HFFc6 (cell line): ENCODE measurements at places on chromosomes 12 and 14. TPM values are rescaled to one million over a fixed set of nuclear protein-coding genes. Genes with fewer than 3 reads are reported as not detected.
A peak's percentile ranks its signal among the peaks of the same experiment; 100 is the strongest.

Gene KRT74
- total RNA-seq = not detected in 3 replicates

DNA sequence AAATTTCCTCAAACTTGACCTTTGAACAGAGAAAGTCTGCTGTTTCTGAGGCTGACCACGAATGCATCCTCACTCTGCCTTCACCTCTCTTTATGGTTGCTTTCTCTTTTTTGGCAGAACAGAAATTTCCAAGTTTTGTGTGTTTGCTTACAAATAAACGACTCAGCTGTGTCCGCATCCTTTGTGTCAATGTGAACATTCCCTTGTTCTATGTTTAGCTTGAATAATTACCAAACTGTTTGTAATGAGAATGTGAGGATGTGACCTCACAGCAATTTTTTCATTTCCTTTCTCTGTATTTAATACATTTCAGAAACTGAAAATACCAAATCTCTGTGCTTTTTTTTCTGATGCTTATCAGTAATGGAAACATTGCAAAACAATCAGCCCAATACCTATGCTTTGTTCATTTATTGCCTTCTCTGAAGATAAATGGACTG is 410.9 kb downstream of the EGLN3 start:
- no peak for DNase-seq

DNA sequence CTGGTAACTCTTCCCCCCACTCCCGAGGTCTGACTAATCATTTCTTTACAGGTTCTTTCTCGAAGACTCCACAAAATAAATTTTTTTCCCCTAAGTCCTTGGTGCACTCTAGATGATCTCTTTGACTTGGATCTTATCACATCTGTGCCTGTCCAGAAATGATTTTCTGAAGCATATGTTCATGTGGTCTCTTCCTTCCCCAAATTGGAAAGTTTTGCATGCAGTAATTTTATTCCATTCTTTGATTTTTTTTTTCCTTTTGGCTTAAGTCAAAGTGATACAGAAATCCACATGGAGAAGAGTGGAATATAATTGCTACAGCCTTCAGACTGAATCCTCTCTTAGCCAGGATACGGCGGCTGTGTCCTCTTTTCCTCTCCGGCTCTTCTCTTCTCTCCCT is 213.3 kb downstream of the BMP4 start:
- DNase-seq = no peak

DNA sequence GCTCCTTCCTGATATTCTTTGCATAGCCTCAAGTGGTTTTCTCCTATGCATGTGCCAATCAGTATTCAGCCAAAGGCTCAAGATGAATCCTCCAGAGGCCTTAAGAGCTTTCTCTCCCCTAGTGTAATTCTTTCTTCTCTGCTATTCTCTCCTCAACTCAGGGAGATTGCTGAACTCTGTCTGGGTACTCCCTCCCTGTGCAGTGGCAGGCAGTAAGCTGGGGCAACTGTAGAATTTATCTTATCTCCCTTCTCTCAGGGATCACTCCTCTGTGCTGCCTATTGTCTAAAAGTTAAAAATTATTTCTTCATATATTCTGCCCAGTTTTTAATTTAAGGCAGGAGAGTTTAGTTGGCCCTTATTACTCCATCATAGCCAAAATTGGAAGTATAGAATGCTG is 28.5 kb upstream of the RTRAF start:
- DNase-seq = no peak

DNA sequence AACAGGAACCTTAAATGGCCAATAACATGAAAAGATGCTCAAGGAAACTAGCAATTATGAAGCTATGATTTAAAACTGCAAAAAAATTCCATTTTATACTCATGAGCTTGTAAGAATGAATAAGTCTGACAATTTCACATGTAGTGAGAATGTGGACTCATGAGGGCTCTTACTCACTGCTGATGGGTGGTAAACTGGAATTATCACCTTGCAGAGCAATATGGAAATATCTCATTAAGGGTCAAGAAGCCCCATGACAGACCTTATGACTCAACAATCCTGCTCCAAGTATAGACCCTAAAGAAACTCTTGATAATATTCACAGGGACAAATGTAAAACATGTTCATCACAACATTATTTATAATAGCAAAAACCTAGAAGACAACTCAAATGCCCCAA is 23.5 kb upstream of the SMAGP start:
- no peak for DNase-seq

GRCh38 chr12:122895320-122895703 is 612 bp downstream of the VPS37B start:
- DNase-seq = no peak

- DNase-seq = no peak
Measured at GRCh38 chr12:45704968-45705367, 24.5 kb upstream of the ARID2 start.

GRCh38 chr12:79552192-79552591 is 138.6 kb downstream of the PAWR start:
- no peak for DNase-seq

DNA sequence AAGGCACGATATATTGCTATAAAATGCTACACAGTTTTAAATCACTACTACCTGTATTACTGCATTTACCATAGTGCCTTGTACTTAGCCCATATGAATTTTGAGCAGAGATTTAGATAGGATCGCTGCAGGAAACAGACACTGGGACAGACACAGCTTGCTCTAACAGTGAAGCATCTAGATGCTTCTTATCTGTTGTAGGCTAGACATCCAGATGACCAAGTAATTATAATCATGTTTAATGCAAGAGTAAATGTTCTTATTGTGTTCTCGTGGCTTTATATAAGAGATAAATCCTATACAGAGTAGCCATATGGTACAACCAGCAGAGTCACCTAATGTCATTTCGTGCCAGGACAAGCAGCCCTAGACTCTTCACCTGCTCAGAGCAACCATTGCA is 92.8 kb downstream of the ASCL1 start:
- no peak for DNase-seq

GRCh38 chr12:66189889-66190288 is 875 bp downstream of the IRAK3 start:
- DNase-seq = no peak

DNA sequence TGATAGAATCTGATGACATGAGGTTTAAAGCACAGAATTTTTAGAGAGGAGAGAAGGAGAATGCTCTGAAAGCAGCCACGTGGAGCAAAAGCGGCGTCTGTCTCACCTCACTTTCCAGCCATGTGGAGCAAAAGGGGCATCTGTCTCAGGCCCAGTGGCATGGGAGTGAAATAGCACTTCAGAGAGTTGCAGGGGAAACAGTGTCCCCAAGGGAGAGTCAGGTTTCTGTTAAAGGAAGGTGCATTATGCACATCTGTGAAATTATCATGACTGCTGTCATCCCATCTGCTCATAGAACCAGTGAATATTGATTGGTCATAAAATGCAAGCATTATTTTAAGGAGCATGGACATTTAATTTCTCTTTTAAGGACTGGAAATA is 124.0 kb downstream of the BICD1 start:
- no peak for DNase-seq

Gene ALX1
- not detected in 3 replicates for total RNA-seq

DNA sequence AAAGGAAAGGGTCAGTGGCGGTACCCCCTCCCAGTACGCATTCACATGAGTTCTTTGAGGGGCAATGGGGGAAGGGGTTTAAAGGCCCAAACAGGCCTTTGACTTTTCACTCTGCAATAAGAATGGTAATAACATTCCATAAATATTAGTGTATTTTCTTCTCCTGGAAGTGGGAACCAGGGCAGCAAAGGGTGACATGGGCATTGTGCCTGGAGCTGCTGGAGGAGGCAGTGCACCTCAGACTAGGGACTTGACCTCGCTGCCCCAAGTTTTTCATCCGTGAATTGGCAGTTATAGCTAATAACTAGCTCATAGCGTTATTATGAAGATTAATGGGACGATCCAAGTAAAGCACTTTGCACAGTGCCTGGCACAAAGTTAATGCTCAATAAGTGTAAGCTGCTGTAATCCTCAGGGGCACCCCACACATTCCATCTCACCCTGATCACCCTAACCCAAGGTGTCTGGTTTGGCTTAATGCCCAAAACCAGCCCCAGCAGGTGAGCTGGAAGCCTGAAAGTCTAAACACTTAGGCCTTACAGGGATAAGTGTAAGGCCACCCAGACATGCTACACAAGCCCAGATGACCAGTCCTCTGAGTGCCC is 2.8 kb upstream of the KCNH3 start:
- no peak for DNase-seq

DNA sequence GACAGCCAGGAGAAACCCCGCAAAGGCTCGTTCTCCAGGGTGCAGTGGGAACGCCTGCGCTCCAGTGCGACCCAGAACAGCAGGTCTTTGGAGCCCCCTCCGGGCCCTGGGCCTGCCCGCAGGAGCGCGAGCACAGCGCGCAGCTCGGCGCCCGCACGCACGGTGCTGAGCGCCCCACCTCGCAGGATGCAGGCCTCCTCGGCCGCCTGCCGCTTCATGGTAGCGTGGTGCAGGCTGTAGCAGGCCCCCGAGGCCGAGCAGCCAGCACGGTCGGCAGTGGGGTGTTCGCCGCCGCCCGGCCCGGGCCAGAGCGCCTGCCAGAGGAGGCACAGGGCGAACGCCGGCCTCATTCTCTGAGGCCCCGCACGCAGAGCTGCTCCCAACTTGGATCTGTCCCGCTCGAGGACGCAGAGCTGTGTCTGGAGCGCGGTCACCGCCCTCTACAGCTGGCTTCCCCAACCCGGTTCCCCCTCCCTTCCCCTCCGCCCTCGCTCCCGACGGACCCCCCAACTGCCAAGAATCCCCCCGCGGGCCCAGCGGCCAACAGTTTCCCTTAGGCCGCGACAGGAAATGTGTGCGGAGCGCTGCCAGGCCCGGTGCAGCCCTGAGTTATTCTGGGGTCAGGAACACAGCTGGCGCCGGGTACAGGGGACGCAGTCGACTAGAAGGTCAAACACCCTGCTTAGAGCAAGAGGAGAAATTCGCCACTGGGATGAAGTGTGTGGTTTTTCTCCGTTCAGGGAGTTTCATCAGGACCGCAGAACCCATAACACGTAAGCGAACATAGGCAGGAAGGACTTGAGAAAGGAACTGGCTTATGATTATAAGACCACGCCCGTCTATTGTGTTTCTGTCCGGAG is at the start of gene CLEC14A:
Gene CLEC14A, minus strand, starts transcription at position 421 of the 860 bp plus-strand sequence. Its CDS starts 71 bp downstream, at position 350.
- DNase-seq = no peak

- DNase-seq = no peak
Measured at GRCh38 chr12:106387848-106388377, 30.4 kb downstream of the POLR3B start.

DNA sequence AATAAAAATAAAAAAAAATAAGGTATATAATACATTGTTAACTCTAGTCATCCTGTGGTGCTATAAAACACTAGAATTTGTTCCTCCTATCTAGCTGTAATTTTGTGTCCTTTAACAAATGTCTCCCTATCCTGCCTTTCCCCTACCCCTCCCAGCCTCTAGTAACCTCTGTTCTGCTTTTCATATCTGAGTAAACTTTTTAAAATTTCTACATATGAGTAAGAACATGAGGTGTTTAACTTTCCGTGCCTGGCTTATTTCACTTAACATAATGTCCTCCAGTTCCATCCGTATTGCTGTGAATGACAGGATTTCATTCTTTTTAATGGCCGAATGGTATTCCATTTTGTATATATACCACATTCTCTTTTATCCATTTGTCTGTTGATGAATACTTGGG is 71.3 kb upstream of the GNG2 start:
- no peak for DNase-seq

Gene RERG
- not detected in 3 replicates for total RNA-seq

Gene FRMD6
- total RNA-seq = 384 and 548 TPM in 2 replicates

DNA sequence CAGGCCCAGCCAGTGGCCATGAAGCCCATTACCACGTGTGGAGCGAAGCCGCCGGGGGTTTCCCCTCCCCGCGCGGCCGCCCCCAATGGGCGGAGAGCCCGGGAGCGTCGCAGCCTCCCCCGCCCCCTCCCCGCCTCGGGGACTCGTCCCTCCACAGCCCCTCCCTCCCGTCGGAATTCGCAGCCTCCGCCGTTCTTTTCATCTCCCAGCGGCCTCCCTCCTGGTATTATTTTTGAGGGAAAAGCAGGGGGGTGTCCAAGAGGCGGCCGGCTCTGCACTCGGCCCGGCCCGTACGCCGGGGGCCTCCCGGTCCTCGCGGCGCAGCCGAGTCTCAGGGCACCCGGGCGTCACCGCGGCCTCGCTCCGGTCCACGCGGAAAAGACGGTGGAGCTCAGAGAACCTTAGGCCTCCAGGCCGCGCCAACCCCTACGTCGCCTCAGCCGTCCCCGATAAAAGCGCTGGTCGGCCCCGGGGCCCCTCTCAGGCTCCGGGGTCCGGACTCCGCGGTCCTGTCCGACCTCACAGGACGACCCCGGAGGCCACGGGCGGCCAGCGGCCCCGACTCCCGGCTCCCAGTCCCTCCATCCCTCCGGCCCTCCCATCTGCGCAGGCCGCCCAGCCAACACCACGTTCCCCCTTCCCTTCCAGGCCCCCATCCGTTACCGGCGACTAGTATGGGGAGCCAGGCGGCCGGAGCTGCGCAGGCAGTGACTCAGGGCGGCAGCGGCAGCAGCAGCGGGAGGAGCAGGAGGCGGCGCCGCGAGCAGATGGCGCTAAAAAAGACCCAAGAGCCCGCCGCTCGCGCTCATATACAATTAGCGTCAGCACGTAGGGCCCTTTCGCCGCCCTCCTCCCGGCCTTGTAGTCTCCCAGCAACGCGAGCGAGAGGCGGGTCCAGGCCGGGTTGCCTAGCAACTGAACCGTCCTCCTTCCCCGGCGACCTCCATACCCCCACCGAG is at the start of gene NAP1L1:
Gene NAP1L1, minus strand, starts transcription at position 782 of the 959 bp plus-strand sequence. CDS start 10,466 bp downstream, outside the sequence.
- peak; percentile 98 for DNase-seq

Gene CCDC38
- total RNA-seq = not detected in 3 replicates

- DNase-seq = no peak
Measured at GRCh38 chr12:94687891-94688290, 37.5 kb upstream of the TMCC3 start.

- DNase-seq = peak; percentile 10
Measured at GRCh38 chr14:78448164-78449094, 278.3 kb downstream of the NRXN3 start.

Gene SLC39A5
- not detected in 3 replicates for total RNA-seq

Gene MANSC4
- not detected in 3 replicates for total RNA-seq

DNA sequence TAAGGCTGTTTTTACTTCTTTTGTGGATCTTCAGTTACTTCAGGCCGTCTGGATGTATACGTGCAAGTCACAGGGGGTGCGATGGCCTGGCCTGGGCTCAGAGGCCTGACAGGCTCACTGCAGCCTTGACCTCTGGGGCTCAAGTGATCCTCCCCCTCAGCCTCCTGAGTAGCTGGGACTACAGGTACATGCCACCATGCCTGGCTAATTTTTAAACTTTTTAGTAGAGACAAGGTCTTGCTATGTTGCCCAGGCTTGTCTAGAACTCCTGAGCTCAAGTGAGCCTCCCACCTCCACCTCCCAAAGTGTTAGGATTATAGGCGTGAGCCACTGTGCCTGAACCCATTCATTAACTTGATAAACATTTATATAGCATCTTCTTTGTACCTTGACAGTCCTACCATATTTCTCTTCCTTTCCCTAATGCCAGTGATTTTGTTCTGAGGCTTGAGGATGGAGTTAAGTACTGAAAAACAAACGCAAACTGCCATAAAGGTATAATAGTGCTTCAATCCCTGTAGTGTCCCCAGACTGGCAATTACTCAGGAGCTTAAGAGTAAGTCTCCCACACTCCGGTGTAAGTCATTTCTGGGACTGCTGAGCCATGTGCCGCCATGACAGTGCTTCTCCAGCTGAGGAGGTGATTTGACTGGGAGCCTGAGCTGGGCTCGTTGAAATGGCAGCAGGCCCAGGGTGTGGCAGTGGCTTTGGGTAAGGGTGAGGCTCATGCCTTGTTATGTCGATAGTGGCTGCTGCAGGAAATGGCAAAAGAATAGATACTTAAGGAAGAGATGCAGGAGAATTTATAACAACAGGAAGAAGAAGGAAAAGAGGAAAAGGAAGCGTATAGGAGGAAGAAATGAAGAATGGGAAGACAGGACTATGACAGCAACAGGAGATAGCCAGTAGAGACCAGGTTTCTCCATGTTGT is 43.7 kb upstream of the HECTD1 start:
- no peak for DNase-seq
